ENCODE measurements at places on chromosomes 12 and 14.

DNA sequence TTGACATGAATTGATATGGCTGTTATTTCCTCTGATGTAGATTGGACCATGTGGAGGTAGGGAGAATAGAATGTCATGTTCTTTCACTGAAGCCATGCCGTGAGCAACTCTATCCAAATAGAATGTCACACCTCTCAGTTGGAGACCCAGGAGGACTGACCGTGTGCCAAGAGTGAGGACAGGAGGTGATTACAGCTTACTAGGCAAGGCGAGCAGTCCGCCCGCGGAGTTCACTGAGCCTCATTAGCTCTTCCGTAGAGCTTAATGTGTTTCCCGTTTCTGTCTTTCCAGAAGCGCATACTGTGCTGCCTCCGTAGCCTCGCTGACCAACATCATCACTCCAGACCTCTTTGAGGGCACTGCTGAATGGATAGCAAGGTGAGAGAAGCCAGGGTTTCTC lies 45.6 kb downstream of the FNTB start:
- no peak for DNase-seq

DNA sequence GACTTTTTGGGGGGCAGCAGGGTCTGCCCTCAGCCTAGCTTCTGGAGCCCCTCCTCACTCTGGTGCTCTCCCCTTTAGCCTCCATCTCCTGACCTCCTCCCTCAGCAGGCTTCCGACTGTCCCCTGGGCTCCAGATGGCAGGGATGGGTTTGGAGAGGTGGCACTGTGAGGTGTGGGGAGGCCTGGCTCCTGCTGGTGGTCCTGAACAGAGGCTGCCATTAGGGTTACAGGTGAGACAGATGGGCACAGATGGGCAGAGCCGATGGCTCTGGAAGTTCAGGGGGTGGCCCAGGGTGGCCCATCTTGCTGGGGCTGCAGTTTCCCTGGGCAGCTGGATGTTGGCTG lies 68.5 kb upstream of the BEGAIN start:
- DNase-seq: no peak

DNA sequence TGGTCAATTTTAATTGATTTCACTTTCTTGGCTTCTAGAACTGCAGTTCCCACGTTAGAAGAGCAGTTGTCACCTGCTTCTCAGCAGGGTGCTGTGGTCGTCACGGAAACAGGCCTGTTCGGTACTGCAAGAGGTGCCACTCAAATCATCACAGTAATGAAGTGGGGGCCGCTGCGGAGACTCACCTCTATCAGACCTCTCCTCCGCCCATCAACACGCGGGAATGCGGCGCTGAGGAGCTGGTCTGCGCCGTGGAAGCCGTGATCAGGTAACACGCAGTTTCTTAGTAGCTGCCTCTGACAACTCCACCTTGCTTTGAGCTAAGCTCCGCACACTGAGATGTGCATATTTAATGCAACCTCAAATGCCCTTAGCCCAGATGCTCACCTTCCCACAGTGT lies 107.2 kb downstream of the UNC79 start:
- no peak for DNase-seq

DNA sequence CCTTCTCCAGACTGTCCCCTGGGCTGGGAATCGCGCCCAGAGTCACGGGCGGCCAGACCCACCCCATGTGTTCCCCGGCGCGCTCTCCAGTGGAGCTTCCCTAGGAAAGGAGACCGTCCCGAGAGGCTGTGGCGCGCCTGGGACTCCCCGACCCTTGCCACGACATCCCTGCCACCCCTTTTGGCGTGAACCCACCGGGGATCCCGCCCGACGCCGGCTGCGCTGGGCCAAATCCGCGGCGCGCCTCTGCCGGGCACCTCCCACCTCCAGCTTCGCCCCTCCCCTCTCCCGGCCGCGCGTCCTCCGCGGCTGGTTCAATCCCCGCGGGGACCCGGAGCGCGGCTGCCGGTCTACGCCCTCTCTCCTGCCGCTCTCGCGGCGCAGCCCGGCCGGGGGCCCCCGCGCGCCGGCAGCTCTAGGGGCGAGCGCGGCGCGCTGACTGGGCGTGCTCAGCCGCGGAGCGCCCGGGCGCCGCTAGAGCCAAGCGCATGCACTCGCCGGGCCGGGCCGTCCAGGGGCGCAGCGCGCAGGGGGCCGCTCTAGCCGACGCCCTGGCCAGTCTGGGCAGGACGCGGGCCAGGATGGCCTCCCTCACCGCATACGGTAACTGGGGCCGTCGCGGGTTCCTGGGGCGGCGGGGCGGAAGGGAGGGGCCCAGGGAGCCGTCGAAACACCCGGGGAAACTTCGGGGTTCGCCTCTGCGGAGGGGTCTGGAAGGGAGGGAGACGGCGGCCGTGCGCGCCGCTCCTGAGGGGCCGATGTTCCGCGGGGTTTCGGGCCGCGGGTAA lies 77.4 kb upstream of the ANO4 start:
- no peak for DNase-seq

DNA sequence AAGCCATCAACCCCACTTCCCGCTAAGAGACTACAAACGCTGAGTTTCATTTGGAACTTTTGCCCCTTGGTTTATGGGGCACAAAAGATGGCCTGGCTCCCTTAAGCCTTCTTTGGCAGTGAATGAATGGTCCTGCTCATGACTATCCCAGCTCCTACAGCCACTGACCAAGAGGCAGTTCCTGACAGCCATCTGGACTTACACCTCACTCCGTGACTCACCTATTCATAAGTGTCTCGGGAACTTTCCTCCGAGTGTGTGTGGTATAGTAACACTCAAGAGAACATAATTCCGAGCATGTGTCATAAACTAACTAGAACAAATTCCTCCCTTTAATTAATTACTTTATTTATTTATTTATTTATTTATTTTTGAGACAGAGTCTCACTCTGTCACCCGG lies 51.9 kb upstream of the NUDT4 start:
- no peak for DNase-seq

- no peak for DNase-seq
Measured at GRCh38 chr12:50241178-50241577, 42.1 kb downstream of the LIMA1 start.

DNA sequence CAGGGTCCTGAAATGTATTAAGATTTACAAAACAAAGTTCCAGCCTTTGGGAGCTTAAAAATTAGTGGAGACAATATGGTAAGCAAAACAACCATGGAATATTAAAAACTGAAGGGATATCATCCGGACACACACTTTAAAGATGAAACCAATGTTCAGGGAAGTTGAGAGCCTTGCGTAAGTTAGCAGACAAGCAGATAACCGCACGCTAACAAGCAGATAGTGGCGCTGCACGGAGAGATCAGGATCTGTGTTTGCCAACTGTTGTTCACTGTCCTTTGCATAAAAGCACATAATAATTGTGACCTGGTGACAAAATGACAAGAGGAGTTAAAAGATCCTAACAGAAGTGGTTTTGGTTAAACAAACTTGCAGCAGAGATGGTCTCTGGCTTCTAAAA lies 14.3 kb upstream of the TMEM229B start:
- DNase-seq: no peak

DNA sequence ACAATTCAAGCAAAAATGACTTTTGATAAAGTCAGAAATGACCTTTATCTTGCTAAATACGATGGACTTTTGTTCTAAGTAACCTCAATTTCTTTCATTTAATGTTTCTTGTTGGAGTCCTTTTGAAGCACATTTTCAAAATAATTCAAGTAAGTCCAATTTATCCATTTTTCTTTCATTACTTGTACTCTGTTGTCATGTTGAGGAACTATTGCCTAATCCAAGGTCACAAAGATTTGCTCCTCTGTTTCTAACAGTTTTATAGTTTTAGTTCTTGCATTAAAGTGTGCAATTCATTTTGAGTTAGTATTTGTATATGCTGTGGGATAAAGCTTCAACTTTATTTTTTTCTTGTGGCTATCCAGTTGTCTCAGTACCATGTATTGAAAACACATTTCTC lies 66.7 kb downstream of the CCER1 start:
- no peak for DNase-seq

DNA sequence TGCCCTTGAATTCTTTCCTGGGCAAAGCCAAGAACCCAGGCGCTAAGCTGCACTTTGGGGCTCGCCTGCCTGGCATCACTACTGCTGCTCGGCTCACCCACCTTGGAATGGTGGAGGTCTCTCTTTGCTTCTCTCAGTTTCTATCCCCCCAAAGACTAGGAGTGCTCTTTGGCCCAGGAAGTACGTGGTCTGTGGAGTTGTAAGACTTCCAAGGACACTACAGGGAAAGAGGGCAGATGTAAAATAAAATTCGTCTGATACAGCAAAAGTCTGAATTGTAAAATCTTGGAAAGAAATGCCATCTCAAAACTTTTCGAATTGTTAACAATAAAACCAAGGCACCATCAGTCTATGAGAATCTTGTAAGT lies 52.5 kb upstream of the MAP1LC3B2 start:
- no peak for DNase-seq

DNA sequence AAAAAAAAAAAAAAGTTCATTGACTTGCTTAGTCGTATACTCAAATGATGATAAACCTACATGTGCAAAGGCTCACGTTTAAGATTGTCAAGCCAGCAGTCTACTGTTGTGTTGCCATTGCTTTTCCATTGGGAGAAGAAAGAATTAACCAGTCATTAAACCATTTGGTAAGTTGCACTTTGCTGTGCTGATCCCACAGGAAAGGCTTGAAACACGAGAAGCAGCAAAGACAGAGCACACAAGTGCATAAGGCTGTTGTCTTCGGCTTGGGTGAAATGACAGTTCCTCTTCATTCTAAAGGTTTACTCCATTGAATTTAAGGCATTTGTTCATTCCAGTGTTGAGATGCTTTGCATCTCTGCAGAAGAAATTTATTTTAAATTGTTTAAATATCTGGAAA lies 50.1 kb downstream of the ZC3H14 start:
- DNase-seq: no peak

DNA sequence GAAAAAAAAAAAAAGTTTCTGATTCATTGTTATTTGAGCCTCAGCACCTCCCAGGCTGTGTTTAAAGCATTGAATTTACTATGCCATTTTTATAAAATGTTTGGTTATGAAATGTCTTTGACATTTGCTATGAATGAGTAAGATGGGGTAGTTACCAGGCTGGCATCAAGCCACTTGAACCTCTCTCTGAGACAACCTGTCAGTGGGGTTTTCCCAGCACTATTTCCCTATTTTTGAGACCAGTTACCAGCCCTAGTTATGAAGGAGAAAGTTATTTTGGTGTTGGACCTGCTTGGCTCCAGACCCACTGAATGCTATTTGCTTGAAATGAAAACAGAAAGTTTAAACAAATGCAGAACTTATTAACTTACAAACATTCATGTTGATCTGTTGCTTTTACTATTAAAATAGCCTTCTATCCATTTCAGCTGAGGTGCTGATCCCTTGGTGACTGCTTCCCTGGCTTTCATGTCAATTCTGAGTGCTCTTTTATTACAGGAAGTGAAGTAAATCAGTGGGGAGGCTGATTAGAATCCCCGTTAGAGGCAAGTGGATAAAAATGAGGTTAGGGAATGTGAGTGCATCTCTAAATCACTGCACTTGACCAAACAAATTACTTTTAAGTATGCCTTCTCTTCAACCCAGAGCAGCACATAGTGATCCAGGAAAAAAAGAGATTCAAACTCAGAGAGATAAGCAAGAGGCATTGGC lies 37.8 kb downstream of the LLPH start:
- no peak for DNase-seq

DNA sequence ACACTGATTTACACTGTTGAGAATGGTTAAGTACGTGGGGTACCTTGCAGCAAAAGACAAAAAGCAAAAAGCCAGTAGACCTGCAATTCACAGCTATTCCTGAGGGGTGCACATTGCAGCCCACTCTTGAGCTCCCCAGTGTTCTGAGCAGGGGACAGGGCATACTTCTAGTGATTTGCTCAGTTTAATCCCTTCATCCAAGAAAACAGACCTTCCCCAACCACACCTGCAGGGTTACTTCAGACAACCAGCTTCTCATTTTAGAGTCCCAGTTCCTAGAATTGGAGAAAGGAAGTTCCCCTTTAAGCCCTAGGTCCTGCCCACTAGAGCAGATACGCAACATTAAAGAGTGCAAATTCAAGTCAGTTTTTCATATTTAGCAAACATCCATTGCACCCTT lies 3.6 kb upstream of the WSB2 start:
- DNase-seq: no peak

DNA sequence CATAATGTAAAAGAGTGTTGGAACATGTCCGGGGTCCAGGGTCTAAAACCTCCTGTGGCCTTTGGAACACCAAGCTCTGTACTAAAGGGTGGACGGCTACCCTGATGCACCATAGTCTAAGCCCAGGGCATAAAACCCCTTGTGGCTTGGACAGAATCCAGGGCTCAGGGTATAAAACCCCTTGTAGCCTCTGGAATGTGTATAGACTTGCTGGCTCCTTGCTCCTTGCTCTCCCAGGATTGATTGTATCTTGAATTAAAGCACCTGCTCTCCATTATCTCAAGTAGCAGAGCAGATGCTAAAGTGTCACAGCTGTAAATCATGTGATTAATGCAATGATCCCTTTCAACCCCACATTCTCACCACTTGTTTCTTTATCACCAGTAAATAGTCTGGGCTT lies 556.5 kb downstream of the LRFN5 start:
- DNase-seq: peak; percentile 5

DNA sequence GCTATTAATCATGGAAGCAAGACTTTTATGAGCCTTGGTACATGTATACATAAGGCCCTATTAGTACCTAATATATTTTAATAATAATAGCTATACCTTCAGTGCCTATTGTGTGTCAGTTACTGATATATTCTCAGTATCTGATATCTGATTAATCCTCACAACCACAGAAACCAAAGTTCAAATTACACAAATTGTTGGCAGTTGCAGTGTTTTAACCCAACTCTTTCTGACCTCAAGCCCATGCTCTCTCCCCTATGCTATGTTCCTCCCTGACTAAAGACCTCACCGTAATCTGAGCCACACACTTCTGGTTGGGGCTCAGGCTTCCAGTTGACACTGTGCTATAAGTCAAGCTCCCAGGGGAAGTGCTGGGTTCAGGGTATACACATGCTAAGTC lies 214.4 kb downstream of the SPTSSA start:
- no peak for DNase-seq

- no peak for DNase-seq
Measured at GRCh38 chr14:35347323-35348043, 55.3 kb downstream of the PSMA6 start.

DNA sequence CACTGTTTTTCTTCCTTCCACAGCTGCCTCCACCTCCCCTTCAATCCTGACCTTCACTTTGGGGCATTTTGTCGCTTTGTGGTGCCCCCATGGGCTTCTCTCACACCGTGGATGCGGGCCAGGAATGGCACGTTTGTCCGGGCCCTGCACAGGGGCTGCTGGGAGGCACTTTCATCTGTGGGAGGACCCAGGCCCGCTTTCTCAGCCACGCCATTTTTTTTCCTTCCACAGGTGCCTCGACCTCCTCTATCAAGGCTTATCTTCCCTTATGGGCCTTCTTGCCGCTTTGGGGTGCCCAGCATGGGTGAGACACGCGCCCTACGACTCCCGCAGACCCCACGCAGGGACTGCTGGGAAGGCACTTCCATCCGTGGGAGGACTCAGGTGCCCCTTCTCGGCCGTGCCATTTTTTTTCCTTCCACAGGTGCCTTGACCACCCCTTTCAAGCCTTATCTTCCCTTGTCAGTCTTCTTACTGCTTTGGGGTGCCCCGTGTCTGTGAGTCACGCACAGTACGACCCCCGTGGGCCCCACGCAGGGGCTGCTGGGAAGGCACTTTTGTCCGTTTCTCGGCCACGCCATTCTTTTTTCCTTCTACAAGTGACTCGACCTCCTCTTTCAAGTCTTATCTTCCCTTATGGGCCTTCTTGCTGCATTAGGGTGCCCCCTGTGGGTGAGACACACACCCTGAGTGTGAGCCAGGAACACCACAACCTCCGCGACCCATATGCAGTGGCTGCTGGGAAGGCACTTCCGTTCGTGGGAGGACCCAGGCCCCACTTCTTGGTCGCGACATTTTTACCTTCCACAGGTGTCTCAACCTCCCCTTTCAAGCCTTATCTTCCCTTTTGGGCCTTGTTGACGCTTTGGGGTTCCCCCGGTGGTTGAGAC lies 270.7 kb downstream of the ALG10 start:
- DNase-seq: no peak

GRCh38 chr14:42628602-42629001 lies 1021.9 kb downstream of the LRFN5 start:
- no peak for DNase-seq

Measured in NCI-H1092 (cell line).